ENCODE measurements at places on chromosomes 13 and 19.

GRCh38 chr13:36273431-36273830, 24.2 kb downstream of the CCDC169 start:
- no peak for DNase-seq

DNA sequence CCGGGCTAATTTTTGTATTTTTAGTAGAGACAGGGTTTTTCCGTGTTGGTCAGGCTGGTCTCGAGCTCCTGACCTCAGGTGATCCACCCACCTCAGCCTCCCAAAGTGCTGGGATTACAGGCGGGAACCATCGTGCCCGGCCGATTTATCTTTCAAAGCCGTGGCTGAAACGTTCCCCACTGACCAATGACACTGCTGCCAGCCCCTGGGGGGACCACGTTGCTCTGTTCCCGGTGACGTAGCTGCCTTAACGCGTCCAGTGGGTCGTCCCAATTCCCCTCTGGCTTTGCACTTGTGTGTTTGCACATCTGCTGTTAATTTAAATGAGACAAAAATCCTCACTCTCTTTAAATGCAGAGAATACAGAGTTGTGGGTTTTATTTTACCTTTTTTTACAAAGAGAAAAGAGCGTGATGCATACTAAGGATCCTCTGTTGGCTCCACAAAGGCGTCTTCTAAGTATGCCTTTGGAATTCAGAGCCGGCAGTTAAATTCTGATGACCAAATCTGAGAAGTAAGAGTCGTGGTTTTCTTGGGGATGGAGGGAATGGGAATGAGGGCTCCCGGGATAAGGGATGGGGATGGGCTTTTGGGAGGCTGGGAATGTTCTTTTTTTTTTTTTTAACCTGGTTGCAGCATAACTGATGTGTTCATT, 18.6 kb upstream of the LMTK3 start:
- no peak for DNase-seq

- no peak for DNase-seq
These were observed 28.6 kb downstream of the MARK4 start for GRCh38 chr19:45279587-45280192.

DNA sequence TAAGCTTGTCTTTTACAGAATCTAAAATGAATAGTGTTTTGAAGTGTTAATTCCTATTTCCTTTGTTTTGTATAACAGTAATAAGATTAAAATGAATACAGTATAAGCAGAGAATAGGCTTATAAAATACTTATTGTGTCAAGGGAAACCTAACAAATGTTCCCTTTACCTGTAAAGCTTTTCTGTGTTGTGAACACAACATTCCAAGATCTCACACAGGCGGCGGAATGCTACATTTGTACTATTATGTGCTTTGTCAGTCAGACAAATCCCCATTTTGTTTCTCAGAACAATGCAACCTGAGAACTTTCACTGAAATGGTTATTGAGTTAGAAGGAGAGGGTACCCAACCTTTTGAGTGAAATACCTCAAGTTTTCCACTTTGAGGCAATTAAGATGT, 1170.3 kb downstream of the OLFM4 start:
- no peak for DNase-seq

DNA sequence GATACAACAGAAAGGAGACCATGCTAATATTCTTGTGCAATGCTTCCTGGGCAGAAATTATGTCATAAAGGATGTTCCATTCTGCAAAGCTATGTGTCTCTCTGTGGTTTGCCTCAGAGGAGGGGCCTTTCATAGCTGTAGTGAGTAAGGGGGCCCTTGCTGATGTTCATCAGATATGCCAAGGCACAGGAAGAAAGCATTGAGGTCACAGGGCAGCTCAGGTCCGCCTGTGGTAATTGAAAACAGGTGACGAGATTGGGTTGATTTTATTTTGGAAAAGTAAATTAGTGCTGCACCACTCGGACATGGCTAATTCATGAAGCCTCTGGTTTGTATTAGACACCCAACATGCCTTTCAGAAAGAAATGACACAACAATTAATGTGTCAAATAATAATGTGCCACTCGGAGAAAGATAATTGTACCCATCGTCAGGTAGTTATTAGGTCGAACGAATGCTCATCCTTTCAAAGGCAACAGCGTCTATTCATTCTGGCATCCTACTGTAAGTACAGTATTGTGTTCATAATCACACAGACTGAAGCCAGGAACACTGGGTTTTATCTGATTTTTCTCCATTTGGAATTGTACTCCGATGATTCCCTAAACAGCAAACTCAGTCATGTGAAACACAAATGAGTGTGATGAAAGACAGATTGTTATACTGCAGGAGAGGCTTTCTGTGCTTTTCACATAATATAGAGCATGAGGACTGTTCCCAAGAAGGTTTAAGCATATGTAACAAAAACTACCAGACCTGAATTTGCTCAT, 421.6 kb upstream of the KLF12 start:
- DNase-seq = no peak

- DNase-seq = no peak
These were observed 19.9 kb downstream of the ZSWIM9 start for GRCh38 chr19:48190288-48190884.

DNA sequence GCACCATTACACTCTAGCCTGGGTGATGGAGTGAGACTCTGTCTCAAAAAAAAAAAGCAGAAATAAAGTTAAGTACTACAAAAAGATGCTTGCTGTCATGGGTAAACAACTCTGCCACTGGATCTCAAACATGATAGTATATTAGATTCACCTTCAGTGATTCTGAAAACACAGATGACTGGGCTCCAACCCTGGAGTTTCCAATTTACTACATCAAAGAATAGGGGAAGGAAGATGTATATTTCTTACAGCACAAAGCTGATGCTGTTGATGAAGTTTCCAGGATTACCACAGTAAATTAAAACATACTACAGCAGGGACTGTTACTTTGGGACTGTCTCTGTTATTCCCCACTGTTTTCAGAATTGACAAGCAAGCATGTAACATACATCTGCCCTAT, 5.2 kb downstream of the ZNF561 start:
- DNase-seq = no peak

DNA sequence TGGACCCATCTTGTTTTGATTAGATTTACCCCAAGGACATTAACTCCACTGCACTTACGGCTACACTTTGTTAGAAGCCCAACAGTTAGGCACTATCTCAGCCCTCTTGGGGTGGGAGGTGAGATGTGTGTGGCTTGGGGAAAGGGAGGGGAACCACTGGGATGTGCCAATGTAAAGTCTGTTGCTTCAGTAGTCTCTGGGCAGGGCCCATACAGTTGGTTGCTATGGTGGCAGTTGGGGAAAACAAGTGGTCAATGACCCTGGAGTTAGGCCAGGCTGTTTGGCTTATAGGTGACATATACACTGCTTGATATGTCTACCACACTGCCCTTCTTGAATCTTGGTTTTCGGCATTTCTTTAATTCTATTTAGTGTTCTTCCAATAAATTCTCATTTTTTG, 8.9 kb upstream of the RB1 start:
- DNase-seq = no peak

GRCh38 chr13:85603735-85604134, 195.5 kb downstream of the SLITRK6 start:
- no peak for DNase-seq

GRCh38 chr13:26179344-26179743, 42.8 kb downstream of the RNF6 start:
- no peak for DNase-seq

DNA sequence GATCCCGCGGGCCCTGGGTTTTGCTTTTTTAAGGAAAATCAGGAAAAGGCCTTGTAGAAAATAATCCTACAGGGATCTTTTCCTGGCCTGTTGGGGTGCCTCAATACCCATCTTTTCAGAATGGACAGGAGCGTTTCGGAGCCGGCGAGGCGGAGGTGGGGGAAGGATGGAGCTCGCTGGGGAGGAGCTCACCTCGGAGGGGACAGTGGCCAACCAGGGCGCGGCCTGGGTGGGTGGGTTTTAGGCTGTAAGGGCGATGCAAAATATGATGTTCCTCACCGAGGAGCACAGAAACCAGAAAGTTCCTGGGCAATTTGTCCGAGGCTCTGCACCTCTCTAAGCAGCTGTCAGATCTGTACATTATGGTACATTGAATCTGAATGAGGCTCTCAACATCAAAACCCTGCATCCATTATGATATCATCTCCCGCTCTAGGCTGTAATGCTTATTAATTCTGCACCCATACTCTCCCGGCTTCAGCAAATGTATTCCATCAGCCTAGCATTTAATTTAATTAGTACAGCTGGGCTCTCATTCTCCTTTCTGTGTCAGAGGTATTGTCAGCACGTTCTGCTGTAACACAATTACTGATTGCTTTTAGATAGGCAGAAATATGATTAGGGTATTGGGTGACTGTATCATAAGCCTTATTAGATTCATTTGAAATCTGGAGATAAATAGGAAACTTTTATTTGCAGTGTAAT, 90.3 kb upstream of the SOX1 start:
- no peak for DNase-seq

DNA sequence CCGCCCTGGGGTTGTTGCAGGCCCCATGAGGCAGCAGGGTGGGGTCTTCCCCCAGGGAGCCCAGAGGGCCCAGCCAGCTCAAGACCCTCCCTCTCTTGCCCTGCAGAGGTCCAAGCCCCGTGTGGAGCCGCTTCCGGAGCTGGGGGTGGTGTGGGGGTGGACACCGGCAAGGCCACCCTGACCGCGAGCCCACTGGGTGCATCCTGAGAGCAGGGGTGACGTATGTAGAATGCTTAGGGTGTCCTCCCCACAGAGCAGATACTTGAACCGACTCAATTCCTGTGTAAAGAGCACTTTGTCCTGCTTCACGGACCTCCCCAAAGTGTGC, 14.8 kb downstream of the UBXN6 start:
- DNase-seq = no peak
